ENCODE measurements at places on chromosomes 7 and 10. TPM values are rescaled to one million over a fixed set of nuclear protein-coding genes. Genes with fewer than 3 reads are reported as not detected.

The BET1 gene
- total RNA-seq, result 12.6 TPM

The PPP1R9A gene
- total RNA-seq, result 22.6 TPM

The GPC2 gene
- 0.13 TPM for total RNA-seq

The GRID2IP gene
- total RNA-seq, result not detected

The FAM25C gene
- not detected for total RNA-seq

The FKBP9 gene
- 120 TPM for total RNA-seq

The UPK3B gene
- 0.22 TPM for total RNA-seq

The KCNMA1 gene
- total RNA-seq, result 2.0 TPM

The ATRNL1 gene
- total RNA-seq, result 0.38 TPM

The C1QL3 gene
- total RNA-seq, result not detected

The IGFBP3 gene
- total RNA-seq, result 52.3 TPM

The GDF2 gene
- not detected for total RNA-seq

The TMEM184A gene
- total RNA-seq, result 0.30 TPM

The TRUB1 gene
- total RNA-seq, result 12.0 TPM

The ABCC2 gene
- total RNA-seq, result 0.67 TPM

The TAS2R3 gene
- 0.32 TPM for total RNA-seq

The DKK1 gene
- total RNA-seq, result not detected

The CFAP70 gene
- total RNA-seq, result 1.5 TPM

The AP4M1 gene
- total RNA-seq, result 13.4 TPM

The BMPR1A gene
- total RNA-seq, result 50.2 TPM

The PHKG1 gene
- 31.3 TPM for total RNA-seq

The ASZ1 gene
- total RNA-seq, result not detected

The ENO4 gene
- total RNA-seq, result 0.46 TPM

The SLC26A3 gene
- total RNA-seq, result not detected

The GALNT17 gene
- 72.1 TPM for total RNA-seq

The AMZ1 gene
- 0.08 TPM for total RNA-seq

The HTR5A gene
- total RNA-seq, result not detected

The EVX1 gene
- total RNA-seq, result not detected

The BUD23 gene
- 74.8 TPM for total RNA-seq

The CFAP58 gene
- 2.2 TPM for total RNA-seq

The AKR1C4 gene
- not detected for total RNA-seq

The LIPK gene
- total RNA-seq, result not detected

The DOCK1 gene
- 14.3 TPM for total RNA-seq

The AGBL3 gene
- 1.2 TPM for total RNA-seq

The SEMA3E gene
- total RNA-seq, result 0.27 TPM

The CTAGE8 gene
- 0.32 TPM for total RNA-seq

The ZNF316 gene
- total RNA-seq, result 16.2 TPM
